ENCODE measurements at places on chromosomes 3 and 15.

GRCh38 chr15:46892621-46893160 lies 824.6 kb upstream of the SEMA6D start:
- no peak for DNase-seq

DNA sequence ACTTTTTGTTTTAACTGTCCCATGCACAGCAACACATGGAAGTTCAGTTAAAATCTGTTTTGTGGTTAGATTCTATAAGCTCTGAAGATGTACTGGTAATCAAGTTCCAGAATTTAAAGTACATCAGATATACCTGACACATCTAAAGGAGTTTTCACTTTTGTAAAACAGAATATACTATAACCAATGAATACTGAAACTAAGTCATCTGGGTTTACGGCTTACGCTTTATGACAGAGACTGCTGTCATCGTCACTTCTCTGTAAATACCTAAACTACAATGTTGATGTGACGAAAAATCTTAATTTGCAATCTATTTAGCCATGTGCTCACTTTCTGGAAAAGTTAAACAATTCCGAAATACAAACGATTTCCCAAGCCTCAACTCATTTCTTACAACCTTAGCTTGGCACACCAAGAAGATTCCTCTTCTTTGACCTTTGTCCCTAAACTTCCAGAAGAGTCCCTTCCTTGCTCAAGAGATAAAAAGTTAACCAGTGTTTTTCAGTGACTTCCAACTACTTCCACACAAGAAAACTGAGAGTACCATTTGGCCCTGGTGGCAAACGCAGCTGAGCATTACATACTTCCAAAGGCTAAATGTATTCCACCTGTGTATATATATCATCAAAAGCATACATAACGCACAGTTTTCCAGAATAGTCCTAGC lies 56.8 kb upstream of the NEK10 start:
- DNase-seq = no peak

GRCh38 chr3:98900265-98901118 lies 1.0 kb downstream of the DCBLD2 start:
- peak; percentile 42 for DNase-seq

DNA sequence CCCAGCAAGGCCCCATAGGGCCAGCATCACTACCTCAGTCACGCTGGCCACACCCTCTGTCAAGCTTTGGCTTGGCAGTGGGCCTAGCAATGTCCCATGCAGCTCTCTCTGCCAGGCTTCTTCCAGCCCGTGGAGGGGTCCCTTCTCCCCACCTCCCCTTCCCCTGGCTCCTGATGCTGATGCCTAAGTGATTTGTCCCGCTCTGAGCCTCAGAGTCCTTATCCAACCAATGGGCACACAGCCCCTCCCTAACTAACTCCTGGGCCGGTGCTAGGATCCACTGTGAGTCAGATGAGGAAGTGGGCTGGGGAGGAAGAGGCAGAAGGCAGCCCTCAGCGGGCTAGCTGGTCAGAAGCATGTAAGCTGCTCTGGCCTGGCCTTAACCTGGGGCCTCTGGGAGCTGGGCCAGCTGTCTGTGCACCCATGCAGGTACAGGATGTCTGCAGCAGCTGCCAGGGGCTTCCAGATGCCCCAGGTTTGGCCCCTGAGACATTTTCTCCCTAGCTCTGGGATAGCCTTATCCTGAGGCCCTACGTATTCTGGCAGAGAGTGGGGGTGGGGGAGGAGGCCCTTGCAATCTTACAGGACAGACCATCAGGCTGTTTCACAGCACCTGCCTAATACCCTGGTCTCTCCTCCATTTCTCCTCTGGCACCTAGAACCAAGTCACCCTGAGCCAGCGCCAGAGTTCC lies 740 bp upstream of the ZBTB47 start:
- DNase-seq = peak; percentile 54

DNA sequence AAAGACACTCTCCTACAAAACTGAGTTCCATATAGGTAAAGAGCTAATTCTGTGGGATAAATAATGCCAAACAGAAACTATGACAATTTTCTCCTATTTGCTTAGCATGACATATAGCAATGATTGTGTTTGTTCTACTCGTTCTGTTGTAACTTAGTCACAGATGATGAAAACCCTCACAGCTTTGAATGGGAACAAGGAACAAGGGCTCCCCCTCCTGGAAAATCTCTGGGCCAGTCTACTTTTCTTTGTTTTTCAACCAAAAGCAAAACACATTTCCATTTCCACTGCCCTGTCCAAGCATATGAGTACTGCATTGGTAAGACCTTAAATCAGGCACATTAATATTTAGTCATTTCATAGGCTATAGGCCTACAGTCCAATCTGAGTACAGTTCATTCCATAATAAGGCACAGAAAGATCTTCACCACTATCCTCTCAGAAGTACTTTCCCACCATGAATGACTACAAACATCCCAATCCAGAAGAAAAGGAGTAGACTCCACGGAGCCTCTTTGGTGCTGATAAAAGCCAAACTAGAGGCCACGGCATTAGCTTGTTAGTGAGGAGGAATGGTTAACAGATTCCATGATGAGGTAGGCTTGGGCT lies 67.1 kb downstream of the ATP8B4 start:
- peak; percentile 43 for DNase-seq

DNA sequence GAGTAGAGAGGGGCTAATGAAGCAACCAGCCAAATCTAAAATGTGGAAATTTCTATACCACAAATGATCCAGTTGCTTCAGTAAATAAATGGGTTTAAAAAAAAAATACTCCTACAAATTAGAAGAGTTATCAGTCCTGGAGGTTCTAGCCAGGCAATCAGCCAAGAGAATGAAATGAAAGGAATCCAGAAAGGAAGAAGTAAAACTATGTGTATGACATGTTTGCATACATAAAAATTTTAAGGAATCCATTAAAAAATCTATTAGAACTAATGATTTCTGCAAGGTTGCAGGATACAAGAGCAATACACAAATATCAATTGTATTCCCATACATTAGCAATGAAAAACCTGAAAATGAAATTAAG lies 9.6 kb downstream of the MESP2 start:
- DNase-seq = no peak

GRCh38 chr3:43523454-43524053 lies 98.3 kb downstream of the ANO10 start:
- peak; percentile 42 for DNase-seq

GRCh38 chr15:75923756-75924155 lies 20.1 kb downstream of the FBXO22 start:
- DNase-seq = no peak

GRCh38 chr3:155307183-155307582 lies 13.7 kb upstream of the STRIT1 start:
- DNase-seq = no peak

DNA sequence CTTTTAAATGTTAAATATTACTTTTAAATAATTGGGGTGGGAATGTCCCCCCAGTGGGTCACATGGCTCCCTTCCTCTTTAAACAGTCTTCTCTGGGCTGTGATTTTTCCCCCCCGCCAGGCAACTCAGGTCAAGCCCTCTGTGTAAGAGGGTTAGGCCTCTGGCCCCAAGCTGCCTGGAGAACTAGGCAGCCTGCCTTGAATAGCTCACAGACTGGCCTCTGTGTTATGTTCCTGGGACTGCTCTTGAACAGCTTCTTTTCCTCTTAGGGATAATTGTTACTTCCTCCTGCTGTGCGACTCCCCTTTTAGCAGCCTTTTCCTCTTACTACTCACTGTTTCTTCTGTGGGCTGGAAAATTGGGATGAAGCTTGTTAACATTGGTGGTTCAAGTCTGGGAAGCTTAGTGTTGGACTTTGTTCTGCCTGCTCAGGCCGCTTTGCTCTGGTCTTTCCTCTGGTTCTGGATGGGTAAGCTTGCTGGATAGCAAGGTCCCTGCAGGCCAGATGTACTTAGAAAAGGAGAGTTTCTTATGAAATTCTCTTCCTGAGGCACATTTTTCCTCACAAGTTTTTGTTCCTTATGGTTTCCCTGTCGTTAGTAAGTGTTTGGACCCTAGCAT lies 2.2 kb downstream of the TEX264 start:
- DNase-seq = no peak

DNA sequence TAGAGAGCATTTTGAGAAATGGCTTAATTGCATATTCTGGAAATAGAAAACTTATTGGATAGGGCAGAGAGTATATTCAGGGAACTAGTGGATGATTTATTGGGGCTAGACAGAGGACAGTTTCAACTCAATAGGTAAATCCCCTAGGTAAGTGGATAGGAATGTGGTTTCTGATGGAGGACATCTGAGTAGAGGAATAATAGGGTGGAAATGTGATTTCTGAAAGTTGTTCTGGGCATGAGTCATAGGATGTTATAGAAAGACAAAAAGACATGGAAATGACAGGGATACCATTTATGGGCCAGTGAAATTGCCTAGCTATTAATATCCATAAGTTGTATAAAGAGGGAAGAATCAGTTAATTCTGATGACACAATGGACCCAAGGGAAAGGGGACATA lies 563.3 kb upstream of the GOLIM4 start:
- DNase-seq = no peak

DNA sequence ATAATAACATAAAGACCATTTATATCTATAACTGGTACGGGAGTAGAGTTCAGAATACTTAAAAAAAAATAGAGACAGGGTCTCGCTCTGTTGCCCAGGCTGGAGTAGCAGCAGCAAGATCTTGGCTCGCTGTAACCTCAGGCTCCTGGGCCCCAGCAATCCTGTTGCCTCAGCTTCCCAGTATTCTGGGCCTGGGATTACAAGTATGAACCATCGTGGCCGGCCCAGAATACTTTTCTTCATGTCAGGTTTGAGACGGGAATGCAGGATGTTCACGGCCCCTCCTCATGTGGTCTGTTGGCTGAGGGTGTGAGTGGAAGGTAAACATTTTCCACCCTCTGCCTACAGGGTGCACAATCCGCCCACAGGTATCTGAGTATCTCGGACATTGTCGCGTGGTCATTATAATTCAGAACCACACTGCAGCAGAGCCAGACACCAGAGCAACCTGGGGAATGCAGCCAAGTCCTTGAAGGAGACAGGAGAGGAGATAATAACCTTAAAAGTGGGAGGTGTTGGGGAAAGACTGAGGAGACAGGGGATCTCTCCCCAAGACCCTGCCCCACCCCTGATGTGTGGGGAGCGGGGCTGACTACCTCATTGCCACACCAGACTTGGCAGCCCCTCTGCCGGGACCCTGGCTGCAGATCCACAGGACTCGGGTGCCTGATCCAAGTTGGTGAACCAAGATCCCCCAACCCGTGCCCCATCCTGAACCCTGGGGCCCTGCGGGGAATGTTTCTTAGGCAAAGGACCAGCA lies 106.8 kb downstream of the ADCY5 start:
- DNase-seq = no peak
